Stimulated activated CD8-positive, alpha-beta memory T cell treated with anti-CD3 and anti-CD28 coated beads, Interleukin-7, amount 100 ng/mL, for 4 hours (primary cell): ENCODE measurements at places on chromosomes 7 and 10.

DNA sequence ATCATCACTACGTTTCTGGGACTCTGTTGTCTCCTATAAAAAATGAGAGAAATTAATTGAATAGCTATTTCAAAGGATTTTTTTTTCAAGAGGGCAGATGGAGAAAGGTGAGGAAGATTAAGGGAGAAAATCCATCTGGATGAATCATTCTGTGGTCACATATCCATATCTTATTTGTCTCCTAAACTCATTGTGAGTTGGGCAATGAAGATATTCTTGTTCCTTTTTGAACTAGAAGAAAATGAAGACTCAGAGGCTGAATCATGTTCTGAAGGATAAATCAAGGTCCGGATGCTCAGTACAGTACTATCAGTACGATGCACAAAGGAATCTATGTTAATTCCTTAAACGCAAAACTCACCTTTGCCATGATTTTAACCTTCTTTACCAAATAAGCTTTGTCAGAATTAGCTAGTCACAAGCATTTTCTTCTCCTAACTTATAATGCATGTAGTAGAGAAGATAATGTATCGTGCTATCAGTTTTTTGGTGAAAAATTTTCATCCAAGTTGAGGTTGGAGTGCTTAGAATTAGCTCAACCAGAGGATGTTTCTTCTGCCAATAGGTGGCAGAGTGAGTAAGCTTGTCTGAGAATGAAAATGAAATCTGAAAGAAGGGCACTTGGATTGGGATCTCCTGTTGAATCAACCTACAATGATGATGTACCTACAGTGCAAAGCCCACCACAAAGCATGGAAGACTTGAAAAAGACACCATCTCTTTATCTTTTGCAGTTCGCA is 446.9 kb downstream of the KIF20B start:
- DNase-seq = no peak

- no peak for DNase-seq
These were observed 39.0 kb downstream of the ADK start for GRCh38 chr10:74189999-74190421.

DNA sequence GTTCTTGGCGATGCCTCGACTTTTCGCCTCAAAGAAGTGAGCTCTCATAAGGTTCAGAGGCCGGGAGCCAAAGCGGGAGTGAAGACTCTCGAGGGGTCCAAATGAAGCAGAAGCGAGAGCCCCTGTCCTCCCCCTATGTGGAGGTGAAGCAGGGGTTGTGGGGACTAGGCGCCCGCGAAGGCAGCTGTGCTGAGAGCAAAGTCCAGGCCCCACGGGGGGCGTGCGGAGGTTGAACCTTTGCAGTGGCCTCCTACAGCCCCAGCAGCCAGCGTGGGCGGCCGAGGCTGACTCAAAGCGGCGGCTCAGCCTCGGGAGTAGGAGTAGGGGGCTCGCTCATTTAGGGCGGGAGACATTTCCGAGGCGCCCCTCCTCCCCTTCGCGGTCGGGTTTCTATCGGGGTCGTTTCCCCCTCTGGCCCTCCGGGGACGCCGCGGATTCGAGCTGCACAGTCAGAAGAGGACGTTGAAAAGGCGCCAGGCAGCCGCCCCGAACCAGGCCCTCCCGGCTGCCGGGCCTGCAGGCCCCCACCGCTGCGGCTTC is 553 bp upstream of the ADD3 start:
- peak; percentile 70 for DNase-seq

DNA sequence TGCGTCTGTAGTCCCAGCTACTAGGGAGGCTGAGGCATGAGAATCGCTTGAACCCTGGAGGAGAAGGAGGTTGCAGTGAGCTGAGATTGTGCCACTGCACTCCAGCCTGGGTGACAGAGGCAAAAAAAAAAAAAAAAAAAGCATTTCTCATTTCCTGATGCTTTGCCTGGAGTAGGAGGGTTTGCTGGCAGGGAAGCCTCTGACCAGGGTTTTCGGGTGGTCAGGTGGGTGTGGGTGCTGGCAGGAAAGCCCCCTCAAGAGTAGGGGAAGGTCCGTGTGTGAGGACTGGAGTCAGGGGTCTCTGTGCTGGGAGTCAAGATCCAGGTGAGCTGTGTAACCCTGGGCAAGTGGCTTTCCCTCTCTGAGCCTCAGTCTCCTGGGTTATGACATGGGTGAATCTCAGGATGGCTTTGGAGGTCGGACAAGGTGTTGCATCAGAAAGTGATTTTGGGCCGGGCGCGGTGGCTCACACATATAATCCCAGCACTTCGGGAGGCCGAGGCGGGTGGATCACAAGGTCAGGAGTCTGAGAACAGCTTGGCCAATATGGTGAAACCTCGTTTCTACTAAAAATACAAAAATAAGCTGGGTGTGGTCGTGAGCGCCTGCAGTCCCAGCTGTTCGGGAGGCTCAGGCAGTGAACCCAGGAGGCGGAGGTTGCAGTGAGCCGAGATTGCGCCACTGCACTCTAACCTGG is 3.2 kb downstream of the AMZ1 start:
- no peak for DNase-seq

GRCh38 chr10:121053151-121053550 is 202.0 kb downstream of the WDR11 start:
- no peak for DNase-seq

- no peak for DNase-seq
These were observed 25.3 kb downstream of the EPHB4 start for GRCh38 chr7:100801833-100802568.

- DNase-seq = peak; percentile 15
These were observed 10.8 kb downstream of the ADAMTS14 start for GRCh38 chr10:70682920-70683600.

GRCh38 chr7:89559596-89559995 is 594.7 kb upstream of the STEAP1 start:
- no peak for DNase-seq

- DNase-seq = no peak
These were observed 906 bp downstream of the CDK1 start for GRCh38 chr10:60778971-60779796.

DNA sequence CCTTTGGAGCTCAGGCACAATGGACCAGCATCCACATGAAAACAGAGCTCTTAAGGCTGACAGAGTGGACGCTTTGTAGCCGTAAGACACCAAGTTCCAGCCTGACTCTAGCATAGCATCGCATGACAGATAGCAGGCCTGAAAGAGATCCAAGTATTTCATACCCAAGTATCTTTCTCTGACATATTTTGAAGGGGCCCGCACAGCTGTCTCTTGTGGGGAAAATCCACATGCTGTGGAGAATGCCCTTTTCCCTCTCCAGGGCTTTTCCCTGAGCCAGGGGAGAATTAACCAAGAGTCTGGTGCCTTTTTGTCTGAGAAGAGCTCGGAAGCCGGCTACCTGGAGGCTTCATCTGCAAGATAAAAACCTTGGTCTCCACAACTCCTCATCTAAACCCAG is 51.0 kb downstream of the CFAP46 start:
- no peak for DNase-seq

DNA sequence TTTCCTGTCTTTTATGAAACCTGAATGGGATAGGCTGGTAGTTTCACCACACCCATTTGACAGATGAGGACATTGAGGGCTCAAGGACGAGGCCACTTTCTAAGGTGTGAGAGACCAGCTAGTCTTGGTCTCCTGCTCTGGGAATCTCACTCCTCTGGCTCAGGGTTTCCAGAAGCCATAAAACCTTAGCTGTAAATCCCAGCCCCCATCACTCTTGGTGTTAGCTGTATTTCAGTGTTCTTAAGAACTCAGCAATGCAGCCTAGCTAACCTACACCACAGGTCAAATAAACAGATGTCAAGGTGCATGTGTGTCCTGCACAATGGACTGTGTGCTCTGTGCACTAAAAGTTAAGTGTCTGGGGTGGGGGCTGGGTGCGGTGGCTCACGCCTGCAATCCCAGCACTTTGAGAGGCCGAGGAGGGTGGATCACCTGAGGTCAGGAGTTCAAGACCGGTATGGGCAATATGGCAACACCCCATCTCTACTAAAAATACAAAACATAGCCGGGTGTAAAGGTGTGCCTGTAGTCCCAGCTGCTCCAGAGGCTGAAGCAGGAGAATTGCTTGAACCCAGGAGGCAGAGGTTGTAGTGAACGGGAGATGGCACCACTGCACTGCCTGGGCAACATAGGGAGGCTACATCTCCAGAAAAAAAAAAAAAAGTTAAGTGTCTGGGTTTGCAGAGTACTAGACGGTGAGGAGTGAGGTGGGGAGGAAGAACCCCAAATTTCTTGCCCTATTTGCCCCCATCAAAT is 567 bp upstream of the EPO start:
- no peak for DNase-seq

DNA sequence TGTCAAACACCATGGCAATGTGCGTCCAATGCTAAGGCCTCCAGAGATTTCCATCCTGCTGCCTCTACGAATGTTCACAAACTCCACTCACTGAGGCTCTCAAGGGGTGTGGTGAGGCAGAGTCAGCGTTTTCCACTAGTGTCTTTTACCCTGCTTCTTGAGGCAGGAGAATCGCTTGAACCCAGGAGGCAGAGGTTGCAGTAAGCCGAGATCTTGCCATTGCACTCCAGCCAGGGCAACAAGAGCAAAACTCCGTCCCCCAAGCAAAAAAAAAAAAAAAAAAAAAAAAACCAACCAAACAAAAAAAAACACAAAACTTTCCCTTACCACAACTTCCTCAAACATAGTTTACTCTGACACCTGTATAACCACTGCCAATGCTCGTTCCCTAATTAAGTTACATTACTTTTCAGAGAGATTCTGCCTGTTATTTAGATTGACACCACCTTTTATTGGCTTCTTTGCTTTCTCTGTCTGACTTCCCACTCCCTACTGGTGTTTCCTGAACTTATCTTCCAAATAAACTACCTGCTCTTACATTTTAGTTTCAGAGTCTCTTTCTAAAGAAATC is 102.1 kb upstream of the ZNF746 start:
- DNase-seq = no peak

- DNase-seq = no peak
These were observed 1066.3 kb downstream of the CNTNAP2 start for GRCh38 chr7:147182874-147183273.

- DNase-seq = peak; percentile 82
These were observed at the start of gene IL15RA for GRCh38 chr10:5977471-5978229. Gene IL15RA (minus strand): TSS chr10:5977543. CDS start chr10:5977492, 51 bp downstream.

DNA sequence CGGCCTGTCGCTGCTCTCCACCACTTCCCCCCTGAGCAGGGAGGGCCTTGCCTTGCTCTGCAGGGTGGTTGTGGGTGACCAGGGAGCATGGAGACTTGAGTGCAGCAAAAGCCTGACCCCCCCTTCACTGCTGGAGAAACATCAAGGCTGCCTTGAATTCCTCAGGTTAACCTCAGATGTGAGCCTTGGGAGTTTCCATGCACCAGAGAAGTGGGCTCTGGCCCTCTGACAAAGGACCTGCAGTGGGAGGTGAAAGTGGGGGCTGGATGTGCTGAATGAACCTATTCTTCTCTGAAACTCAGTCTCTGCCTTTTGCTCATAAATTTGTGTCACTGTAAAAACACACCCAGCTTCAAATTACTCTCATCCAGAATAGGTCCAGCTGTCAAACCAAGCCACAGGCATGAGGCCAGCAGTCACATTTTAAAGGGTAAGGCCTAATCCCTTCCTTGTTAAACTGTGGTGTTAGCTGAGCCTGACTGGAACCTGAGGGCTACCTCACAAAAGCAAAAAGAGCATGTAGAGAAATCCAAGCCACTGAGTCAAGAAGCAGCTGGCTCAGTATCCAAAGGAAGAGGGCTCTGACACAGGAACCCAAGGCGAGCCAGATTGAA is 356.8 kb downstream of the CCSER2 start:
- DNase-seq = no peak

DNA sequence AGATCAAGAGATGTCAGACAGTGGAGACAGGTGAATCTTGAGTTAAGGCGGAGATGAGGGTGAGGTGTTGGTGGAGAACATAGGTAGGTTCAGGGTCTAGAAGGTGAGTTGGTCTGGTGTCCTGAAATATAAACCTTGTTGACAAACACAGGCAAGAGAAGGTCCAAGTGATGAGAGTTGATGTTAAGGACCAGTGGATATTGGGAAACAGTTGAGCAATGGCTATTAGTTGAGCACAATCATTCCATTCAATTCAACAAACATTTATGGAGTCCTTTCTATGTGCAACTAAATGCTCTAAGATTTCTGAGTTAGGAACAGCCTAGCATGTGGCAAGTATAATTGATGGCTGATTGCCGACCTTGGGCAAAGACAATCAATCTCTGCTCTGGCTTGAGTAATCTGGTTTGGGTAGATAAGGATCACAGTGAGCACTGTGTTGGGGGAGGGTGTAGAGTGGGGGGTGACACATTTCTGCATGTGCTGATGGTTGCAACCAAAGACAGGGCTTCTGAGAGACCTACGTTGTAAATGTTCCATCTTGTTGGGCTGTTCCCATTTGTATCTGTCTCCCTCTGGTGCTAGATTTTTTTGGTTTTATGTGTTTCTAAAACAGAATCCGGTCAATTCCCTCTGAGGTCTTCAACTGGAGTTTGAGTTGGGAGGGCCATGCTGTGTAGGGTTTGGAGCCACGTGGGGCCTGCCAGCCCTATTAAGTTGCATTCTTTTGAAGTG is 201.1 kb downstream of the BAMBI start:
- no peak for DNase-seq

- no peak for DNase-seq
These were observed 33.2 kb downstream of the TRIM8 start for GRCh38 chr10:102677331-102678067.

GRCh38 chr7:10731253-10731773 is 242.4 kb upstream of the PHF14 start:
- no peak for DNase-seq

GRCh38 chr10:76721891-76722505 is 915.6 kb downstream of the KCNMA1 start:
- DNase-seq = no peak

DNA sequence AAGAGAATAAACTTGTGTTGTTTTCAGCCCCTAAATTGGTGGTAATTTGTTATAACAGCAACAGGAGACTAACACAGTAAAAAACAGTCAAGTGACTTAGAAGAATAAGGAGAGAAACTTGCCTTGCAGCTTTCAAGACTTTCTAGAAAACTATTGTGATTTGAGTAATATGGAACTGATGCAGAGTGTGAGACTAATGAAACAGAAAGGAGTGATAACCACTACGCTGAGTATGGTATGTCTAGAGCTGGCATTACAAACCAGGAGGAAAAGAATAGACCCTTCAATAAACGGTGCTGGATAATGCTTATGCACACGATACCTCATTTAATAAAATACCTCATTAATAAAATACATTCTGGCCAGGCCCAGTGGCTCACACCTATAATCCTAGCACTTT is 99.9 kb downstream of the CREM start:
- DNase-seq = no peak

GRCh38 chr10:92894081-92894655 is 45.8 kb downstream of the EXOC6 start:
- DNase-seq = no peak

- DNase-seq = no peak
These were observed 74.9 kb upstream of the NRBF2 start for GRCh38 chr10:63058236-63058635.
